AG20443 (cell line): ENCODE measurements at places on chromosomes 16 and 17.

- no peak for DNase-seq
Measured at GRCh38 chr16:17605784-17606183, 135.0 kb upstream of the XYLT1 start.

DNA sequence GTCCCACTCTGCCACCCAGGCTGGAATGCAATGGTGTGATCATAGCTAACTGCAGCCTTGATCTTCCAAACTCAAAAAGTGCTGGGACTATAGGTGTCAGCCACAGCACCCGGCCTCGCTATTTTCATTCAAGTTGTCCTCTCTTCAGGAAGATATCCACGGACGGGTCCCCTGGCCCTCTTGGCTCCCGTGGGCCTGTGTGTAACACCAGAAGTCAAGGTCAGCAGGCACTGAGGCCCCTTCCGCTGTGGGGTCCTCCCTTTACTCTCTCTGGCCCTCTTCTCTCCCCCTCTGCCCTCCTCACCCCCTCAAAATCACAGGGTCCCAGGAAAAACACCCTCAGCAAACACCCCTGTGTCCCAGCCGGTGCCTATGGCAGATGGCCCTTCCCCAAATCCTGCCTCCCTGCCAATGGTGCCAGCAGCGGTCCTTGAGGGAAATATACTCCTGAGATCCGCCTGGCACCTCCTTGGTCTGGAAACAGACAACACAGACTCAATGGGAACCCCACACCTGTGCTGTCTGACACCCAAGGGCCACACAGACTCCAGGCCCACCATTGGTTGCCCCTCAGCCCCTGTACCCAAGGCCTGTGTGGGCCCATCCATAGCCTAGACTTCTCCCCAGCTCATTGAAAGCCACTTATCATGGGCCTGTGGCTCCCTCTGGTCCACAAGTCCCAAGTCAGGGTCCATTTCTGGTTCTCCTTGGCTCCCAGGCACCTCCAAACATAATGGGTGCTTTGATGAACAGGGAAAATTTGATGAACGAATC is 221.5 kb downstream of the ZNF423 start:
- DNase-seq: no peak

DNA sequence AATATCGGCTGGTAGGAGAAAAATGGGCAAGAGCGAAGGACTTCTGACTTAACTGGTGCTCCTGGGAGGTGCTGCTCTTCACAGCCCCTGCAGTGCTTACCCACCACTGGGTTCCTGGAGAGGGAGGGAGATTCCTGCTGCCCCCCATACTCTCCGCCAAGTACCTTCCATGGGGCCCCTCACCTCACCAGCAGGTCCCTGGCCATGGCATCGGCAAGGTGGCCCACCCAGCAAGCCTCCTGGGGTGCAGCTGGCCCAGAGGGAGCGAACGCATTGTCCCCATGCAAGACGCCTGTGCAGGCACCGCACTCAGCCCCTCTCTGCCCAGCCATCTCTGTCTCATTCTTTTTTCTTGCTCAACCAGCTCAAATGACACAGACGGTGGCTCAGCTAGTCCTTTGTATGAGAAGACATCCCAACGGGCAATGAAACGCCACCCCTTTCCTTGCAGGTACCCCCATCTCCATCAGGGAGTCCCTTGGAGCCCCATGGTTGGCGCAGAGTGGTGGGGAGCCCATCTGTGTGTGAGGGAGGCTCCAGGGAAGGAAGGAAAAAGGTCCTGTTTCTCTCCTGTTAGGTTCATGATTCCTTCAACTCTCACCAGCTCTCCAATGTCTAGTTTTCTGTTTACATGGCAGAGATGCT is 9.6 kb upstream of the ALDH3A1 start:
- no peak for DNase-seq

DNA sequence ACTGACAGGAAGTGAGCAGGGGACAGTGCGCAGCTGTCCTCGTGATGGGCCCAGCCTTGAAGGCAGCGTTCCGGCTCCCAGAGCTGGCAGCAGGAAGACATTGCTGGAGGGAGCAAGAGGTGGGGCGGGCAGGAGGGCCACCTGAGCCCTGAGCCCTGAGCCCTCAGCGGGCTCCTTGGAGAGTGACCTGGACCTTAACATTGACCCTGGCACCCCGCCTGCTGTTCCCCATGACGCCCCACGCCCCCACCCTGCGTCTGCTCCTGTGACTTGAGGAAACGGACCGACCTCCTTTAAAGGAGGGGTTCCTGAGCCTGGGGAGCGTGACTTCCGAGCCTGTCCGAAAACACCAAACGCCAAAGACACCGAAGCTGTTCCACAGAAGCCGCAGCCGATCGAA is 25.1 kb upstream of the ENPP7 start:
- no peak for DNase-seq

- no peak for DNase-seq
Measured at GRCh38 chr17:57441270-57441600, 184.9 kb downstream of the MSI2 start.

GRCh38 chr17:32569171-32570080 is 82.6 kb downstream of the CDK5R1 start:
- peak; percentile 67 for DNase-seq

DNA sequence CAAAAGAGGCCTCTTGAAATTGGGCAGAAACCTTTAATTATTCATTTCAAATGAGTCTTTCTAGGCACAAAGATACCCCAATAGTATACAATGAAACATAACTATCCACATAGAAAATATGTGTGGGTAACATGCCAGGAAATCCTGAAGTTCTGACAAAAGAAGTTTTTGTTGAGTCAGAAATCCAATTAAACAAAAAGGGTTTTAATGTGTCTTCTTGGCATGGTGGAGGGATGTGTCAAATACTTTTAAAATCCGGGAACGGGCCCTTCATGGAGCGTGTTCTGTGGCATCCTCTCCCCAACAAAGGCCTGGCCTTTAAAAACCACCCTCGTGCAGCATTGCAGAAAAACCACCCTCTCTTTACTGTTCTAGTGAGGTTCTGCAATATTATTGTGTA is 14.2 kb downstream of the CDRT4 start:
- peak; percentile 32 for DNase-seq

DNA sequence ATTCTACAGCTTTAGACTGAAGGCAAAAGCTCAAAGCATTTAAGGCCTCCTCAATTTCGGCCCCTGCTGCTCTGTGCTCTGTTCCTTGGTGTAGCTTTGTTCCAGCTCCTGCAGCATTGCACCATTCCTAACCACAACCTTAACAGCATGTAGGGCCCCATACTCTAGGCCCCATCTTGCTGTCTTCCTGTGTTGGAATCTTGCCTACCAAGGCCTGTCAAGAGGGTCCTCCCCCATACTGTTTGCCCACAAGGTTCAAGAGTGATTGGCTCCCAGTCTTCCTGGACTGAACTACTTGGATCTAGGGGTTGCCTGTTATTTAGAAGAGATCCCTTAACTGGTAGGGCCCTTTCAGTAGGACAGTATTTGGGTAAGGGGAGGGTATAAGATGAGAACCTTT is 26.8 kb downstream of the TRPV2 start:
- DNase-seq: no peak
